Activated T-helper 1 cell treated with anti-CD3 and anti-CD28 coated beads, Interleukin-2, amount 50 U/mL, for 16 hours (primary cell): ENCODE measurements at places on chromosomes 12 and 14.

GRCh38 chr12:71186571-71187288 lies 28.9 kb upstream of the TSPAN8 start:
- no peak for DNase-seq

GRCh38 chr12:103348935-103349334 lies 146.8 kb downstream of the C12orf42 start:
- no peak for DNase-seq

DNA sequence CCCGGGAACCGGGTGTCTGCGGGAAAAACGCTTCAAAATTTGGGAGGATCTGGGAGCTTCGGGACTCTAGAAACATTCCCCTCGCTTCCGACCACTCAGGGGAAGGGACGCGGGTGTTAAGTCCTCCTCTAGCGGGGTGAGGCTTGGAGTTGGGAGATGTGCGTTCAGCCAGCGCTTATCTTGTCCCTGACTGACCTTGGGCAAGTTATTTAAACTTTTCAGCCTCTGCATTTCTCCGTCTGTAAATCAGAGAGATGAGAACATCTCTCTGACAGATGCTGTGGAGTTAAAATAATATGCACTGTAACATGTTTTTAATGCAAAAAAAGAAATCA lies 76.9 kb upstream of the ANO4 start:
- no peak for DNase-seq

GRCh38 chr12:66144791-66145754 lies 14.5 kb upstream of the LLPH start:
- DNase-seq, result no peak

DNA sequence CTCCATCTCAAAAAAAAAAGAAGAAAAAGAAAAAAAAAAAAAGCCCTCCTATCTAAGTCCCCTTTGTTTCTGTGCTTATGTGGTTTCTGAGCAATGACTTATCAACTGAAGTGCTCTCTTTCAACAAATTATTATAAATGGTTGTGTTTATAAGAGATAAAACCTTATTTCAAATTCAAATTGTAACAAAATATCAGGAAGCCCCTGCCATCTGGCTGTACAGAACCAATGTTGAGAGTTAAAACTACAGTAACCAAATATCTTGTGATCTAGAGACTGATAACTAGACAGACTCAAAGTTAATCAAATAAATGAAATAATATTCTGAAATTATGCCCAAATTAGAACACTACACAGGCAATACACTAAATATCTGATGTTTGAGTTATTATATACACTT lies 143.0 kb upstream of the CPNE8 start:
- no peak for DNase-seq

DNA sequence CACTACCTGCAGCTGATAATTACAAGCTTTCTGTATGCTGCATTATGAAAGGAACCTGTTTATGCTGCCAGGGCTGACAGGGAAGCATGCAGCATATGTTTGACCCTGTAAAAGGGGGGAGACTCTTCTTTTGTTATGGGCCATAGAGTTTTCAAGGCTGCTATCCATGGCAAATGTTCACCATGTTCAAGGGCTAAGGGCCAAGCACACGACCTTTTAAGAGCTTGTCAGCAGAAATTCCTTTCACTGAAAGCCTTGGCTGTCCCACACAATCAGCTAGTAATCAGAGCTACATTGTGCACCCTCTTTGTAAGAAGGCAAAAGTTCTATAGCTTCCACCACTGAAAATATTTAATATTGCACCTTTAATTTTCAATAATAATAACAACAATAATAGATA lies 74.2 kb upstream of the MBIP start:
- no peak for DNase-seq

- DNase-seq, result no peak
Observed at GRCh38 chr12:110185626-110186025, 61.5 kb downstream of the IFT81 start.

- no peak for DNase-seq
Observed at GRCh38 chr12:120688527-120689071, 1.6 kb downstream of the MLEC start.

DNA sequence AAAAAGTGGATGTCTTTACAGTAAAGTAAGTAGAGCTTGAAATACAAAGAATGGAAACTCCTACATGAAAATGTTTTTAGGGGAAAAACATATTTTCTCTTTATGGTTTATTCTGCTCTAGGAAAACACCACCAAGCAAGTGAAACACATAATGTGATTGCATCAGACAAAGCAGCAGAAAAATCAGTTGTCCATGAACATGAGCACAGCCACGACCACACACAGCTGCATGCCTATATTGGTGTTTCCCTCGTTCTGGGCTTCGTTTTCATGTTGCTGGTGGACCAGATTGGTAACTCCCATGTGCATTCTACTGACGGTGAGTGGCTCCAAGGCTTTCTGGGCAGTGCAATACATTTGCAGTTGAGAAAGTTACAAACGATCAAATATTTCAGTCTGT lies 42.6 kb upstream of the PLEKHD1 start:
- no peak for DNase-seq

- no peak for DNase-seq
Observed at GRCh38 chr14:92460916-92461579, 52.5 kb upstream of the RIN3 start.

GRCh38 chr12:67451206-67451605 lies 182.0 kb downstream of the CAND1 start:
- DNase-seq, result no peak

DNA sequence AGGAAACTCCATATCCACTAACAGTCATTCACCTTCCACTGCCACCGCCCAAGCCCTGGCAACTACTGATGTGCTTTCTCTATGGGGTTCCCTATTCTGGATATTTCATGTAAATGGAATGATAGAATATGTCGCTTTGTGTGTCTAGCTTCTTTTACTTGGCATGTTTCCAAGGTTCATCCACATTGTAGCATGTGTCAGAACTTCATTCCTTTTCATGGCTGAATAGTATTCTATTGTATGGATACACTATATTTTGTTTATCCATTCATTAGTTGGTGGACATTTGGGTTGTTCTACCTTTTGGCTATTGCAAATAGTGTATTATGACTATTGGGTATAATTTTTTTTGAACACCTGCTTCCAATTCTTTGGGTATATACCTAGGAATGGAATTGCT lies 8.6 kb downstream of the POU6F1 start:
- DNase-seq, result no peak

- DNase-seq, result peak; percentile 20
Observed at GRCh38 chr14:30375296-30375892, 183.6 kb upstream of the G2E3 start.

GRCh38 chr12:119410396-119410795 lies 75.9 kb downstream of the CCDC60 start:
- DNase-seq, result no peak

- DNase-seq, result no peak
Observed at GRCh38 chr12:109666068-109666467, 47.6 kb upstream of the FAM222A start.

DNA sequence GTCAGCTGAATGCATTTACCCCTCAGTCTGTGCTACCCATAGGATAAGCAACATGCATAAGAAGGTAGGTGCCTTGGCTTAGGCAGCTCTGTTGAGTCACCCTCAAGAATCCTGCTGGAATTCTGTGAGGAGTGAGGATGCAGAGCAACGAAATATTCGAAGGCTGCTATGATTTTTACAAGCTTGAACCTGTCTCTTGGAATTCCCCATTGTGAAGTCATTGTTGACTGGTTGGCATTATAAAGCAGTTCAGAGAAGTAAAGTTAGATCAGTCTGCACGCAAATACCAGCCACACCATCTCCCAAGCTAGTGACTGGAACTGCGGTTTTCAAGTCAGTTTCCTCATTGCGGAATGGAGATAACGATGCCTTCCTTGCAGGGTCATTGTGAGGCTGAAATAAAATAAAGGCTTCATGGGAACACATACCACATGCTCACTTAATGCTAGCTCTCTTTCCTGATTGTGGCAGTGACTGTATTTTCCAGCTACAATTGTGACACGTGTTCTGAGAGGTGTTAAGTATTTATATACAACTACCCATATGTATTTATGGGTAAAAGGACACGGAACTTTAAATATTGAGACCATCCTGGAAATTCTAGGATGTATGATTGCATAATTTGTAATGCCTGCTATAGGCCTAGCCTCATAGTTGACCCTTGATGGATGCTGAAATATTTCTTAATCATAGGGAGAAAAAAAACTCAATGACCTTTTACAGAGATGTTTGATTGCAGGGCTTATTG lies 96.7 kb downstream of the ETV6 start:
- DNase-seq, result no peak

DNA sequence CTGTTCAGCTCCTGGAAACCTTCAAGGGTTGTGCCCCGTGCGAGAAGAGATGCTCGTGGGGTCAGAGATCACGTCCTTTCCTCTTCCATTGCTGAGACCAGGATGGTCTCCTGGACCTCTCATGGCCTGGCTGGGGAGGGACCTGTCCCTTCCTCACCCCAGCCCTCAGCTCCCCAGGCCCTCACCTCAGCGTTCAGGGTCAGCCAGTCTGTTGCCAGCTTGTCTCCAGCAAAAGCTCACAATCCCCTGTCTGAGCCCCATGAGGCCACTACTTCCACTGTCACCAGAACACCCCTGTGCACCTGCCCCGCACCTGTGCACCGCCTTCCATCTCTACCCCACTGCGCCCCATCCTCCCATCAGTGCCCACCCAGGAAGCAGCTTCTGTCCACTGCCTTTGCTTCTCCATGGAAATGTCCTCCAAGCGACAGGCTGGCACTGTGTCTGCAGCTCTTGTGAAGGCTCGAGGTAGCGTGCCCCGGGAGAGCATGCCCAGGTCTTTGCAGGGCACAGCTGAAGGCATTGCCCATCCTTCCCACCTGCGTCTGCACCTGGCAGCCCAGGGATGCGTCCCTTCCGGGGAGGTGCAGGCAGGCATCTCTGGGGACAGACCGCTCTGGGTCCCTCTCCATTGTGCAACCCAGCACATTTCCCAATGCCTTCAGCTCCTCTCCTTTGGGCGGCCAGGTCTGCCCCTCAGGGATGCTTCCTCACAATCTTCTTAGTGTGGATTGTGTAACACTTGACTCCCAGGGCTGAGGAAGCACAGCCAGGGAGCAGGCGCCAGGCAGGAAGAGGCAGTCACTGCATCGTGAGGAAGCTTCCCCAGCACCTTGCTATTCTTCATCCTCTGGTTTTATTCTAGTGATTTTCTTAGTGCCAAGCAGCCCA lies 179.6 kb downstream of the ADGRD1 start:
- no peak for DNase-seq

GRCh38 chr14:23562822-23563472 lies 4.6 kb downstream of the AP1G2 start:
- no peak for DNase-seq

DNA sequence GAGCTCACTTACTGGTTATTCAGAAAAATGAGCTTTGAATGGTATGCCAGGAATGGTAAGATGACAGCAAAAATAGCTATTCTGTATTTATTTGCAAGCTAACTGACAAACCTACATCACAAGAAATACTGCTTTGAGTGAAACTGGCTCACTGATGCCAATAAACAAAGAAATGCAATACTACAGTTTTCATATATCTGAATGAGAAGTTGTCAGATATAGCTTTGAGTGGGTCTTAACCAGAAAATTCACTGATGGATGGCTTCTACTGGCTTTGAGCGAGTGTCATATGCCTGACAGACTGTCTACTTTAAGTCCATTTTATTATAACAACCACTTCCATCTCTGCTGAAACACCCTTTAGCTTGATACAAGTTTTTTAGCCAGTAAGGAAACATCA lies 330.1 kb downstream of the NELL2 start:
- DNase-seq, result no peak

DNA sequence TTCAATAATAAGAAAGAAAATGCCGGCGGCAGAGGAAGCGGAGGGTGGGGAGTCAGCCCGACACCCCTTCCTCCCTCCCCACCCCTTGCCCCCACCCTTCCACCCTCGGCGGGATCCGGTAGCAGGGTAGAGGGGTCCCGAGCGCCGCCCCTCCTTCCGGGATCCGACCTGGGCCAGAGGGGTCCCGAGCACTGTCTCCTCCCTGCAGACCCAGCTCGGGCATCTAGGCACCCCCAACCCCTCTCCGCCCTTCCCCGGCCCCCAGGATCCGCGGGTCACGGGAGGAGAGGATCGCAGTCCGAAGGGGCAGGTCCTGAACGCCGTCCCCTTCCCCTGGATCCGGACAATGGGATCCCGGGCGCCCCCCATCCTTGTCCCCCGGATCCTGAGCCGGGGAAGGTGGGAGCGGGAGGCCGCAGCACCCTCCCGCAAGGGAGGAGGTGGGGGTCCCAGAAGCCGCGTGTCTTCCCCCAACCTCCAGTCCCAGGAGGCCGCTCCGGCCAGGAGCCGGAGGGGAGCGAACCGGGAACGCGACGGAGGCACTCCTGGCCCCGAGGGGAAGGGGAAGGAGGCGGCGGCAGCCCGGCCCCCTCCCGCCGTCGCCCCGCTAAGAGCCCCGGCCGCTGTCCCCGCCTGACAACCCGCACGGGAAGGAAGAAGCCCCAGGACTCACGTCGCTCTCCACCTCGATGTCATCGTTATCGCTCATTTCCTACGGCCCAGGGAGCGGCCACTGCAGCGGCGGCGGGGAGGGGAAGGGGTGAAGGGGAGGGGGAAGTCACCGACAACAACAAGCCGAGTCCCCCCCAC lies 481 bp downstream of the MAX start:
- peak; percentile 39 for DNase-seq

- no peak for DNase-seq
Observed at GRCh38 chr14:93984987-93985410, 8.6 kb upstream of the ASB2 start.

DNA sequence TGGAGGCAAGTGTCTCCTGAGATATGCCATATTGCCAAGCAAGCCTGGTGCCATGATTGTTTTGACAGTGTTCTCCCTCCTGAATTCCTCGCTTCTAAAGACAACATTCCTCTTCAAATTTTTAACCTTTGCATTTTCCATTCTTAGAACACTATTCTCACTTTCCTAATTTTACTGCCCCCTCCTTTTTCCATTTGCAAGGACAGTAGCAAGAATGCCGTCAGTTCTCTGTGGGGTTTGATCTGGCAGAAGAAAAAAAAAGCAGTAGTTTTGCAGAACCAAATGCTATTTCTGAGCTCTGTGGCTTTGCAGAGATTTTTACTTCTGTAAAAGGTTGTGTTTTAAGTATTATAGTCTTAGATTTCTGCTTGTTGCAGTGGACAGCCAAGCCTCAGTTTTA lies 295.2 kb downstream of the NUAK1 start:
- DNase-seq, result no peak

- no peak for DNase-seq
Observed at GRCh38 chr12:126347421-126347820, 1282.2 kb downstream of the AACS start.
